Posterior cingulate gyrus (tissue), 11 donors: ENCODE measurements at places on chromosomes 3 and 15.

DNA sequence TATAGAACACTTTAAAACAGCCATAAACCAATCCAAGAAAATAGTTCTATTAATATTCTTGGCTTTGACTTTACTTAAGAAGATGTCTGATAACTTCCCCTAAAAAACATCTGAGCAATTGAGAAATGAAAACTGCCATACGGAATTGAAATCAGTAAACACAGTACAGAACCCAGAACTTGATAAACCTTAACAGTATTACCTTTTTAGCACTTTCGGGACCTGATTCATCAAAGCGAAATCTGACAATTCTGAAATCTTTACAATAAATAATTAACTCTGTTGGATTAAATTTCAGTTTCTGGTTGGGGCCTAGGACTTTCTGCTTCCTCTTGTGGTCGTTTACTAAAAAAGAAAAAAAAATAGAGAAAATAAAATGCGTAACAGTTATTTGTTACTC, 17.3 kb downstream of the MTMR10 start:
- DNase-seq = no peak

DNA sequence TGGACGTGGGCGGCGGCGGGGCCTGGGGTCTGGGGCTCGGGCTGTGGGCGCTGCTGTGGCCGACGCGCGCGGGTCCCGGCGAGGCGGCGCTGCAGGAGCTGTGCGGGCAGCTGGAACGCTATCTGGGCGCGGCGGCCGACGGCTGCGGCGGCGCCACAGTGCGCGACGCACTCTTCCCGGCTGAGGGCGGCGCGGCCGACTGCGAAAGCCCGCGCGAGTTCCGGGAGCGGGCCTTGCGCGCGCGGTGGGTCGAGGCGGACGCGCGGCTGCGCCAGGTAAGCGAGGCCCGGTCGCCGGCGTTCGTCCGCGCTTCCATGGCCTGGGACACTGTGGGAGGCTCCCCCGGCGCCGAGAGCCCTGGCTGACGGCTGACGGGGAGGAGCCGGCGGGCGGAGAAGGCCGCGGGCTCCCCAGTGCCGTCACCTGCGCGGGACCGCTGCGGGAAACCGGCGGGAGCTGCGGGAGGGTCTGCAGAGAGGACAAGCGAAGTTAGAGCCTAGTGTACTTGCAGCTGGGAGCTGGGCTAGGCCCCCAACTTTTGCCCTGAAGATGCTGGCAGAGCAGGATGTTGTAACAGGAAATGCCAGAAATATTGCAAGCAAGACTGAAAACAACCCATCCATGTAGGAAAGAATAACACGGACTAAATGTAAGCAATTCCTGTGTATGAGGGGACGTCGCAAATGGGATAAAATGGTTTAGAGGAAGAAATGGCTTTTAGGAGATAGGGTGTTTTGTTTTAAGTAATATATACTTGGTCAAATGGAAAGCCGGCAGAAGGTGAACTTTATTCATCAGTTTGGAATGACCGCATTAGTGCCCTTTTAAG, 847 bp downstream of the WHAMM start:
- DNase-seq = peak; percentile 36

- no peak for DNase-seq
Measured at GRCh38 chr15:69893086-69893485, 204.6 kb downstream of the TLE3 start.

DNA sequence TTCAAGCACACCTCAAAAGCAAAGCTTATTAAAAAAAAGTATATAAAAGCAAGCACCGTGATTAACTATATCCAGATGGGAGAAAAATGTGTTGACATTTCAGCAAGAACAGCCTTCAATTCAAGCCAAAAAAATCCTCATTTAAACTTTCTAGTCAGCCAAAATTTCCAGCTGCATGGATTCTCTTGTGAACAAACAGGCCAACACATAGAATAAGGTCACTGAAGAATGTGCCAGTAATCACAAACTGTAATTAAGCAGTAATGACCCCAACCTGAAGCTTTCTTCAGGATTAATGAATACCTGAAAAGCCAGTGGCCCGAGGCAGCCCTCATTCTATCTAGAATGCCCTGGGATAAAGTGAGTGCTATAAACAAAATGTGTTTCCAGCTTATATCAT, 130.7 kb upstream of the KCNMB2 start:
- no peak for DNase-seq

- no peak for DNase-seq
Measured at GRCh38 chr3:58179235-58180098, 31.3 kb downstream of the DNASE1L3 start.

- no peak for DNase-seq
Measured at GRCh38 chr3:107942244-107942643, 148.6 kb downstream of the CD47 start.

GRCh38 chr3:109081746-109082510, 36.0 kb downstream of the MORC1 start:
- DNase-seq = no peak

GRCh38 chr3:128701342-128702212, 24.4 kb upstream of the RAB7A start:
- DNase-seq = no peak

- DNase-seq = no peak
Measured at GRCh38 chr3:113064183-113064582, 73.4 kb downstream of the GTPBP8 start.

DNA sequence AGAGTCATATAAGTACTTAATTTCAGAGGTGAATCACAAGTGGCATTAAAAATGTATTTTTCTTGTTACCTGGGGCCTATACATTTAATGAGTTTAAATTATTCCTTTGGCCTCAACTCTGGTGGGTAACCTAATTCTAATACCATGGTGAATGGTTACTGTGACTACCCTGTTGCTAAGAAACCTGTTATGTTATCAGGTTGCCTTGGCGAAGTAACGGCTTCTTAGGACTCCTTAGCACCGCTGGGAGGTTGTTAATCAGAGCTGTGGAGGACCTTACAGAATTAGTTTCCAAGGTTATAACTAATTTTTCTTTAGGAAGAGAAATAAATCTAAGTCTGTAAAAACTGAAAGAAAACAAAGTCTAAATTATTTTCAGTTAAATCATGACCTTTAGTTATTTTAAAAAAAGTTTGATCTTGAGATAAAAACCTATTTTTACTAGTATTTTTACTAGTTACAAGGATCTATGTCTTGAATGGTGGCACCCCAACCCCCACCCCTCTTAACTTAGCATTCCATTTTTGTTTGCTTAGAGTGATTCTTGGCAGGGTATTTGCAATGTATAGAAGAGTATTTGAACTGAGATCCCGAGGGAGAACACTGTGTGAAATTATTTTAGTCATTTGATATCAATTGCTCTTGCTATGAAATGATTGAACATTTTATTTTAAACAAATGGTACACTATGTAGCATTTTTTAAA, 155.5 kb downstream of the FNDC3B start:
- DNase-seq = no peak

DNA sequence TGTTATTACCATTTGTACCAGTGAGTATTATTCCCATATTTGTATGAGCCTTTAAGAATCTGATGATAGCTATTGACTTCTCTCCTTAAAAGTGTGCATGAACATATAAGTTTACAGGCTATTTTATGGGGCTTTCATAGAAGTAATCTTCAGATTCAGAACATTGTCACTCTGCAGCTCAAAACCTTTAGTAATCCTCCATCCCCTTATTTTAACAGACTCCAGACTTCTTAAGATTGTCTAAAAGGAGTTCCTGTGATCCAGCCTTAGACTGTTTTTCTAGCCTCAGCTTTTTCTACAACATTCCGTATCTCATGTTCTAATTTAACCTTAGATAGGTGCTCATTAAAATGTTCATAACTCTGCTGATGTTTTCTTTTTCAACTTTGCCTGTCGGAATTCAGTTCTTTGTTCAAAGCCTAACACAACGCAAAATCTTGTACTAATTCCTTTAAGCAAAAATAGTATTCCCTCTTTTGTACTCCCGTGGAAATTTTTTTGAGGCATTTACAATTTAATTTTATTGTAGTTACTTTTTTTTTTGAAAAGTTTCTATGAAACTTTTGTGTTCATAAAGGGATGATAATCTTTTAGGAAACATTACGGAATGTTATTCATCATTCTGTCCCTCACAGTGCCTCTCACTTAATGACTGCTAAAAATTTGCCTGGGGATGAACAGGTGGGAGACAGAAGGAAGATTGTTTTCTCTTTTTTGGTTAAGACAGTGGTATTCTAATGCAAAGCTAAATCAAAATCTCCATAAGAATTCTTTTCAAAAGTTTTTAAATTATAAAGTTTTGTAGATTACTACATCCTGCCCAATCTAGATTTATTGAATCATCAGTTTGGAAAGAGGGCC, 38.7 kb upstream of the UTS2B start:
- DNase-seq = no peak

DNA sequence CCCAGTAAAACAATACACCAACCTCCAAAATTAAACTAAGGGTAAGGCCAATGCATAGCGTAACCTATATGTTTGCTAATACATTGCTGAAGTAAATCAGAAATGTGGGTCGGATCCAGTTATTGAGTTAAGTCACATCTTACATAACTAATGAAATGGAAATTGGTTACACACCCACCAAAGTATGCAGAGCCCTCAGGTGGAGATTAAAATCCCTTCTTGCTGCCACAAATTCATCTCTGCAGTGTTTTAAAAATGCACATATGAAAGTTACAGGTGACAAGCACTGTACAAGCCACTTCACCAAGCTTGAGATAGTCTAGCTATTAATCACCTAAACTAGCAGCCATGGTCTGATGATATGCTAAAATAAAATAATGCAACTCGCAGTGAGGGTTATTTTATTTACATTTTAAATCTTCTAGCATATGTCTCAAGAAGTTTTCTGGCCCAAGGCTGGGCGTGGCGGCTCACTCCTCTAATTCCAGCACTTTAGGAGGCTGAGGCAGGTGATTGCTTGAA, 130.6 kb downstream of the AQP9 start:
- DNase-seq = no peak

- no peak for DNase-seq
Measured at GRCh38 chr3:126781406-126781805, 77.4 kb downstream of the CHCHD6 start.

DNA sequence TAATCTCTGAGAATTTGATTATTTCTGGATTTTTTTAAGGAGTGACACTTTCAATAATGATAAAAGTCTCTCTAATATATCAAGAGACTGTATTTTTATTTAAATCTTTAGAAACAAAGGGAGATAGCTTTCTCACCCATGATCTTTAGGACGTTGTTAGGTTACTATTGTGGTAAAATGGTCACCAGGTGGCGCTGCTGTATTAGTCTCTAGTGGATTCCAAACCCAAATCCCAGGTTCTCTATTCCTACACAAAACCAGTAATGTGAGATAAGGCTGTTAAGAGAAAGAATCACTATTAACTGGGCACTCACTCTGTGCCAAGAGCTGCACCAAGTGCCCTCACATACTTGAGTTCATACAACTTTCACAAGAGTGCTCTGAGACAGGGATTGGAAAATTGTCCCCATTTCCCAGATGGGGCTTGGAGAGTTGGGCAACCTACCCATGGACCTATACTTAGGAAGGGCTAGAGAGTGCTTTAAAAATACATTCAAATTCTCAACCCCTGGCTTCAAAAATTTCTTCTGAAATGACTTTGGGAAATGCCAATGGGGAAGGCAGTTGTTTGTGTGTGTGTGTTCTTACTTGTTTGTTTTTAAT, 593.4 kb upstream of the TGFBR2 start:
- DNase-seq = no peak

- no peak for DNase-seq
Measured at GRCh38 chr3:176848431-176849214, 348.7 kb downstream of the TBL1XR1 start.

- DNase-seq = no peak
Measured at GRCh38 chr3:143644370-143645089, 203.7 kb downstream of the SLC9A9 start.

DNA sequence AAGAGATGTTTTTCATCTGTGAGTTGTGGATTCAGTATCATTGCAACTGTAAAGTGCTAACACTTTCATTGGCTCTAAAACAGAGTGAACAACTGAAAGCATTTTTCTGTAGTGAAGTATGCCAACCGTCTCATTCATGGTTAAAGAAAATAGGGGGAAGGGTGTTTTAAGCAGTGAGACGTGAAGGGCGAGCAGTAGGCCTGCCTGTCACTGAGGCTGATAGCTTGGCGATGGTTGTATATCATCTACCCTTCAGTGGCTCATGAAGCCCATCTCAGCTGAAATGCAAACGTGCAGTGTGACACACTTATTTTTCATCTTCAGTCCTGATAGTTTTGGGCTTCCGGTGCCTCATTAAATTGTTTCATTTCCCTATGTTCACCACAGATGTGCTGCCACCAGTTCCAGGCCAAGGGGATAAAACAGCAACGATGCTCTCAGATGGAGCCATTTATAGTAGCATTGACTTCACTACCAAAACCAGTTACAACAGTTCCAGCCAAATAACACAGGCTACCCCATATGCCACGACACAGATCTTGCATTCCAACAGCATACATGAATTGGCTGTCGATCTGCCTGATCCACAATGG, 562.0 kb downstream of the ROBO2 start:
- no peak for DNase-seq

DNA sequence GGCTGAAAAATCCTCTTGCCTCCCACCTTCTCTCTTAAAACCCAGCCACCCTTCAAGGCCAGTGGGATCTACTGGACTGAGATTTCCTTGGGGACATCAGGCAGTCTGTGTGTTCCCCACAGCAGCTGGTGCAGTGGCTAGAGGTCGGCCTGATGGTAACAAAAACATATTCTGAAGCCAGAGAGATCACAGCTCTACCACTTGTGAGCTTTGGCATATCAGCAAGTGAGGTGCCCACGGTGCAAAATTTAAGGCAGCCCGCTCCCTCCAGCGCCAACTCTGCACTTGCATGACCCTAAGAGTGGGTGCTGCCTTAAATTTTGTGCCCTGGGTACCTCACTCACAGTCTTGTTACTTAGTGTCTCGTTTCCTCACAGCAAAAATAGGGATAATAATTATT, 97.2 kb downstream of the MESD start:
- no peak for DNase-seq

- no peak for DNase-seq
Measured at GRCh38 chr3:21562243-21562642, 188.8 kb downstream of the ZNF385D start.

DNA sequence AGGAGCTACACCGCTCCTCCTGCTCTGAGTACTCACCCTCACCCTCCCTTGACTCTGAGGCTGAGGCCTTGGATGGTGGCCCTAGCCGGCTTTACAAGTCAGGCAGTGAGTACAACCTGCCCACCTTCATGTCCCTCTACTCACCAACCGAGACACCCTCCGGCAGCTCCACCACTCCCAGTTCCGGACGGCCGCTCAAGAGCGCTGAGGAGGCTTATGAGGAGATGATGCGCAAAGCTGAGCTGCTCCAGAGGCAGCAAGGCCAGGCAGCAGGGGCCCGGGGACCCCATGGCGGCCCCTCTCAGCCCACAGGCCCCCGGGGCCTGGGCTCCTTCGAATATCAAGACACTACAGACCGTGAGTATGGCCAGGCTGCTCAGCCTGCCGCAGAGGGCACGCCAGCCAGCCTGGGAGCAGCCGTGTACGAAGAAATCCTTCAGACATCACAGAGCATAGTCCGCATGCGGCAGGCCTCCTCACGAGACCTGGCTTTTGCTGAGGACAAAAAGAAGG, 21.2 kb upstream of the APEH start:
- no peak for DNase-seq

DNA sequence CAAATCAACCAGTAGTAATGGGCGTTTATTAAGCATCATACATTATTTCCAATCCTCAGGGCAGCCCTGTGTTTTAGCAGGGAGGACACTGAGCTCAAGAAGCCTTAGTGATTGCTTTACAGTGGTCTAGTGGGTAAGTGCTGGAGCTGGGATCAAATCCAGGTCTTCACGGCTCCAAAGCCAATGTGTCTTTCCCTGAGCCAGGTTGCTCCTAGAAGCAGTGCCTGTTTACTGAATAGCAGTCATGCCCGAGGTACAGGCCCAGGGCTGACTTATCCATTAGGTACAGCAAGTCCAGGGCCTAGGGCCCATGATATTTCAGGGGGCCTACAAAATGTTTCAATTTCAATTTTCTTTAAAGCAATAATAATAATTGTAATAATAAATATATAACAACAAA, 9.6 kb upstream of the SMAD6 start:
- DNase-seq = no peak
